ENCODE measurements at places on chromosomes 1 and 21.

DNA sequence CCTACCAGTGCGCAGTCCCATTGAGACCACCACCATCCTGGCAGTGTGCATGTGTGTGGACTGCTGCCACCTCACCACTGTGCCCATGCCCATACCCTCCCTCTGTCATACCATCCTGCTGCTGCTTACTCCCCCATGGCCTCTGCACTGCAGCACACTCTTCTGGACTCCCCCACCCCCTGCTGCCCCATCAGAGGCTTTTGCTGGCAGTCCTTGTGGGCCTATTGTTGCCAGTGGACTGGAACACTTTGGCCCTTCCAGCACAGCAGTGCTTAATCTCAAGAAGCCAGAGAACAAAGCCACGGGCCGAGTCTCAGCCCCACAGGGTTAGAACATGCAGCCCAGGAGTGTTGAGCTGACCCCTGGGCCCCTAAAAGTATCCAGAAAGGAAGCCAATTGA, 41.9 kb upstream of the IVNS1ABP start:
- peaks cover 17% of the 10 kb centered on the region for H3K4me1 ChIP-seq
- no peak overlapping the region for H3K27ac ChIP-seq
- H3K4me3 ChIP-seq: no peak overlapping the region
- DNase-seq: no peak
- H3K27me3 ChIP-seq: no peaks in the 10 kb centered on the region

DNA sequence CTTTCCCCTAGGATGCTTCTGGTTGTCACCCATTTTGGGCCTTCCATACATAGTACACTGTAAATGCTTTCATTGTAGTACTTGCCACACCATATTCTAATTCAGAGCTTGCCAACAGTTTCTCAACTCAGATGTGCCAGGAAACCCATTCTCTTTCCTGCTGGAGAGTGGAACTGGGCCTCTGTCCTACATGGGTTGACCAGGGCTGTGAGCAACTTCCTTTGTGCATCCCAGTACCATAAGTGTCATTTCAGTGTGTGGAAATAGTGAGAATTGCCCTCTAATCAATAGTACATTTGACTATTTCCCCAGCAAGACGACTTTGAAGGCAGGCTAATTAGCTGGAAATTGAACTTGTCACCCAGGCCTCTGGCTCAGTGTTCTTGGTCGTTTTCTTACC, 74.8 kb downstream of the MTR start:
- peaks cover 10% of the 10 kb centered on the region for H3K36me3 ChIP-seq
- no peak overlapping the region for H3K4me3 ChIP-seq
- no peaks in the 10 kb centered on the region for H3K27me3 ChIP-seq
- H3K4me1 ChIP-seq: no peaks in the 10 kb centered on the region
- H3K27ac ChIP-seq: no peak overlapping the region
- DNase-seq: no peak

DNA sequence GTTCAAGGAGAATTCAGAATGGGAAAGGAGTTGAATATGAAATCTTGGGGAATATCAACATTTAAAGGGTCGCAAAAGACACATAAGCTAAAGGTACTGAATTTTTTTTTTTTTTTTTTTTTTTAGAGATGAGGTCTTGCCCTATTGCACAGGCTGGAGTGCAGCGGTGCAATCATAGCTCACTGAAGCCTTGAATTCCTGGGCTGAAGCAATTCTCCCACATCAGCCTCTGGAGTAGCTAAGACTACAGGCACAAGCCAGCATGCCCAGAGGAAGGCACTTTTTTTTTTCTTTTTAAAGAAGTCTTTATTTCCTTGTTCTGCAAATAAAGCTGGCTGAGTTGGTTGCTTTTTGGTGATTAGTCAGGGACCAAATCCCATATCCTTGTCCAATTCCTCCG, 44.1 kb upstream of the RAB3GAP2 start:
- H3K27me3 ChIP-seq: peaks cover 2% of the 10 kb centered on the region
- no peak for DNase-seq
- H3K4me1 ChIP-seq: no peaks in the 10 kb centered on the region
- no peaks in the 10 kb centered on the region for H3K36me3 ChIP-seq

DNA sequence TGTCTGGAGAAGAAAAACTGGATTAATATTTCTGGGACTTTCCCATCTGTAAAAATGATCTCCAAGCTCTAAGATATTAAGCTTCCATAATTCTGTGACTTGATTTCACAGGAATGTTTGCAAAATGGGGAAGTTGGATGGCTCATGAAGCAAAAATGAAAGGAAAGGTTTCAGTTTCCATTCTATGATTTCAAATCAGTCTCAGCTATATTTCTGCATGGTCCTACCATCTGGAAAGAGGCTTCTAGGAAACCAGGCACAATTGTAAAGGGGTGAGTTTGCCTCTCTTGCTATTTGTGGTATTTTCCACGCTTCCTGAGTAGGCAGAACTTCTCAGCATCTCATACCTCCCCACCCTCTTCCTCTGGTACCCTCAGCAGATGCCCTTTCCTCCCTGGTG, 22.4 kb upstream of the ACTN2 start:
- no peak overlapping the region for H3K4me3 ChIP-seq
- H3K4me1 ChIP-seq: no peaks in the 10 kb centered on the region
- DNase-seq: no peak
- no peak overlapping the region for H3K27ac ChIP-seq
- peaks cover 2% of the 10 kb centered on the region for H3K27me3 ChIP-seq

DNA sequence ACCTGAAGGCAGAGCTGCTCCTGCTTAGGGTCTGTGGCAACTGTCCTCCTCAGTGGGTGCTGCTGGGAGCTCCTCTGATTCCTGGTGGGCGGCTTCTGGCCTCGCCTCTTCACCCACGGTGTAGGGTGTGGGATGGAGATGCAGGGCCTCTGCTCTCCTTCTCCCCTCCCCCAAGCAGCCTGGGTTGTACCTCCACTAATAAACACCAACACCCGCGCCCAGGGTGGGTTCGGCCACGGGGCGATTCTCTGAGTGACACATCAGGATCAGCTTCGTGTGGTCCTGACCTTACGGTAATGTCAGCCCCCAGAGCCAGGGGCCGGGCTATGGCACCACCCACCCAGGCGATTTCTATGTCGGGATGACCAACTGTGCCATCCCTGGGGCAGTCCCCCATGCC, 23.7 kb downstream of the KRTAP10-1 start:
- H3K4me1 ChIP-seq: no peaks in the 10 kb centered on the region
- no peak for DNase-seq
- H3K27ac ChIP-seq: no peak overlapping the region
- H3K27me3 ChIP-seq: peaks cover 7% of the 10 kb centered on the region
- no peak overlapping the region for H3K4me3 ChIP-seq

DNA sequence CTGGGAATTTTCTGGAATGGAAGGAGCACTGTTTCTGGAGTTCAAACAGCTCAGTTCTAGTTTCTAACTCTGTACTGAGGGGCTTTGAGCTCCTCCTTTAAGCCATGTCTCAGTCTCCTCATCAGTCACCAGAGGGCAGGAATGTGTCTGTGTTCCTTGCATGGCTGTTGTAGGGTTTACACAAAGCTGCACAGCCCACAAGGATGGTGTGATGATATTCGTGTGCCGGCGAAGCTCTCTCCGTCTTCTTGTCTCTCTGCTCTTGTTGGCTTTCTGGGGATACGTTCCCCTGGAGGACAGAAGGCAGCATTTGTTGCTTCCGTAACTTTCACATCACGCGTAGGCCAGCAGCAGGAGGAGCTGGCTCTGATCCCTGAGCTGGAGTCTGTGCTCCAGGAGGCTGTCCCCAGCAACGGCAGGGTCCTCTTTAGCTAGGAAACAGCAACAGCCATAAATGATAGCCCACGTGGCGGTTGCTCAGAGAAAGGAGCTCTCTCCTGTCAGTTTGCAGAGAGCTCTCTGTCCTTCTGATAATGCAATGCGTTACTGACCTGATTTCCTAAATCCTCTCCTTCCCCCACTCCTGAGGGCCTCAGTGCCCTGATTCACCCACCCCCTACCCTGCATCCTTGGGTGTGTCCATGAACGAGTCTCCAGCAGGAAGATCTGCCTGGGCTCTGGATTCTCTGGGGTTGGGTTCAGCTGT, 189.2 kb upstream of the VAMP3 start:
- H3K36me3 ChIP-seq: no peaks in the 10 kb centered on the region
- no peak overlapping the region for H3K27ac ChIP-seq
- no peak for DNase-seq
- no peaks in the 10 kb centered on the region for H3K4me1 ChIP-seq

- H3K27ac ChIP-seq: peak overlapping the region; percentile 80
- H3K36me3 ChIP-seq: no peaks in the 10 kb centered on the region
- no peak for DNase-seq
- peaks cover 74% of the 10 kb centered on the region for H3K4me1 ChIP-seq
- peaks cover 5% of the 10 kb centered on the region for H3K27me3 ChIP-seq
Measured at GRCh38 chr1:202807451-202807925, 733 bp downstream of the KDM5B start.

All from HFFc6 (cell line).